ENCODE measurements at places on chromosomes 3 and 15. TPM values are rescaled to one million over a fixed set of nuclear protein-coding genes. Genes with fewer than 3 reads are reported as not detected.

DNA sequence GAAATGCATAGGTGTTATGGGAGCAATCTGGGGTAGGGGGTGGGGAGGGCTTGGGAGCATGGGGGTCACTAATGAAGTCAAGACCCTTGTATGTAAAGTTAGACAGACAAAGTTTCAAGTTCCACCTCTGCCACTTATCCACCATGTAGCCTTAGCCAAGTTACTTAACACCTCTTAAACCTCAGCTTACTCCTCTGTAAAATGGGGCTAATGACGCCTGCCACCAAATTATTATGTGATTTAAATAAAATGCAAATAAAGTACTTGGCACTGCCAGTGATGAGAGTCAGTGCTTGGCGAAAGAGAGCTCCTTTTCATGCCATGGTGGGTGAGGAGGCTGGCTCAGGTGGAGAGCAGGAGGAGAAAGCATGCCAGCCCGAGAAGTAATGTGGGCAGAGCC, 18.6 kb upstream of the TLE3 start:
- no peak for DNase-seq

DNA sequence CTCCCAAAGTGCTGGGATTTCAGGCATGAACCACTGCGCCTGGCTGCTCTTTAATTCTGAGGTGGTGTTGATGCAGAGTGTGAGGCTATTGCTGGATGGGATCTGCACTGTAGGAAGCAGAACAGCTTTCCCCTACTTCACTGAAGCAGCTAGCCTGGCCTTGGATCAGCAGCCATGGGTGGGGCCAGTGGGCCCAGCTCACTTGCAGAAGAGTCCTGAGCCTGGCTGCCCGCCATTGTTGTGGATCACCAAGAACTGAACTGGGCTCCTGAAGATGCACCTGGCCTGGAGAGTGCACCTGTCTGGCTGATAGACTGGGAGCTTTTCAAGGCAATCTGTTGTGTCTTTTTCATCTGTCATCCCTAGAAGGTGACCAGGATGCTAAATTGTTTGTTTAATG, 11.9 kb downstream of the TLNRD1 start:
- no peak for DNase-seq

DNA sequence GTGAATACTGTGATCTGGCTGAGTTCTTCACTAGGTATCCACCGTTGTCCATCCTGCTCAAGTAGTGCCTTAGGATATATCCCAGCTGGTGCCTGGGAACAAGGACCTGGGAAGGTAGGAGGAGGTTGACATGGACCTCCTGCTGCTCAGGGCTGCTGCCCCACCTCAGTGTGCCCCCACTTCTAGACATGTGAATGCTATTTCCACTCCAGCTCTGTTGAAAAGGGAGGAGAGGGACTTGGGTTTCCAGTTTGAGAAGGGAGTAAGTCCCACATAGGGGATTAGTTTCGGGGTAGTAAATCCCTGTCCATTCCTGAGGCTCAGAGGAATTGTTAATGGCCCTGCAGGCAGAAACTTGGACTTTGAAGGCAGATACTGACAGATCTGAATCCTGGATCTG, 32.9 kb upstream of the ETV5 start:
- DNase-seq = no peak

IGF2BP2 gene
- total RNA-seq = 17.9 TPM

HTR3D gene
- total RNA-seq = not detected

DCUN1D1 gene
- total RNA-seq = 31.7 TPM

DNA sequence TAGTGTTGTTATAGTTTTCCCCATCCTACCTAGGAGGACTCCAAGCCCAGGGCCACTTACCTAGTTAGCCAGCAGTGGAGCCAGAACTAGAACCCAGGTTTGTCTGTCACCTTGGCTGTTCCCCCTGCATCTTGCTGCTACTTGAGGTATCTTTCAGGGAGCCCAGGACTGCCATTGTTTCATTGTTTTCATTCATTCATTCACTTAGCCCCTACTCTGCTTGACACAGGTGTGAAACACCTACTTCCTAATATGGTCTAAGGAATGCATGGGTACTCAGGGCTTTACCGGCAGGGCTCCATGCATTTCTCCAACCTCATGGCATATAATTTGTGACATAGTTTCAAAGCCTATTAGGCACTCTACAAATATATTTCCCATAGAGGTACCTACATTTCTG, 266.6 kb upstream of the TPM1 start:
- DNase-seq = no peak

DNA sequence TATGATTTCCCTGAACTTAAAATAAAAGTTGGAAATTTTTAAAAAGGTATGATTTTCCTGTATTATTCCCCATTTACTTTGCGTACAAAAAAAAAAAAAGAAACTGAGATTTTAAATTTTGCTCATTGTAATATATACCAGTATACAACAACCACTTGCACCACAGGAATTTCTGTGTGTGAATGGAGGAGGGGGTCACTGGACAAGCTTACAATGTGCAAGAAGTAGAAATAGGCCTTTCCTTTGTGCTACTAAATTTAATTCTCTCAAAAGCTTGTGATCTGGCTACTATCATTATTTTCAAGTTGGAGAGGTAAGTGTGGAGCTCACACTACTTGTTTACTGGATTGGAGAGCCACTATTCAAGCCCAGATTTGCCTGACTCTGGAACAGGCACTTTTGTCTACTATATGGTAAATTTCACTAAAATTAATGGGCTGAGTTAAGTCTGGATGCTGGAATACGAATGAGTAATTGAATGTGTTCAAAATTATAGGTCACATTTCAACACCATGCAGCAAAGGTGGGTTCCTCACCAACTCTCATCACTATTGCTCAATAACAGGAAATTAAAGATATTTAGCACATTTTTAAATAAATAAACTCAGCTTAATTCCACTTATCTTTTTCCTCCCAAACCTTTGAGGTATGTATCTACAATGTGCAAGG, 148.0 kb upstream of the MBNL1 start:
- no peak for DNase-seq

CHRD gene
- 6.5 TPM for total RNA-seq

DNA sequence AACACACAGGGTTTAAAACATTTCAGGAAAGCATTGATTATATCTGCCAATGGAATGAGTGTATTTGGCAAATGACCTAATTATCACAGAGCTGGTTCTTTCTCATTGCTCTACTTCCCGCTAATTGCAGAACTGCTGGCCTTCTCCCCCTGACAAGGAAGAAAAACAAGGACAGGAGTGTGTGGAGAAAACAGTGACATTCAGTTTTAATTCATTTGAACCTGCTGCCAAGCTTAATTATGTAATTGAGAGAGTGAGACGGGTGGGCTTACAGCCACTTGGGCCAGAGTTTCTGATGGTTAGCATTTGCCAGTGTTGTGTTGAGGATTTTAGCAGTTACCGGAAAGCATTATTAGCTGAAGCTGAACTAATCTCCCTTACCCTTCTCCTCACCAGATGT, 301.4 kb downstream of the RBMS3 start:
- DNase-seq = no peak

GRK7 gene
- total RNA-seq = not detected

GRCh38 chr15:78061963-78062427, 15.5 kb downstream of the TBC1D2B start:
- DNase-seq = no peak

GRCh38 chr15:51108933-51109550, 14.3 kb upstream of the TNFAIP8L3 start:
- DNase-seq = no peak

GRCh38 chr3:173617490-173617889, 219.9 kb downstream of the NLGN1 start:
- peak; percentile 58 for DNase-seq

DNA sequence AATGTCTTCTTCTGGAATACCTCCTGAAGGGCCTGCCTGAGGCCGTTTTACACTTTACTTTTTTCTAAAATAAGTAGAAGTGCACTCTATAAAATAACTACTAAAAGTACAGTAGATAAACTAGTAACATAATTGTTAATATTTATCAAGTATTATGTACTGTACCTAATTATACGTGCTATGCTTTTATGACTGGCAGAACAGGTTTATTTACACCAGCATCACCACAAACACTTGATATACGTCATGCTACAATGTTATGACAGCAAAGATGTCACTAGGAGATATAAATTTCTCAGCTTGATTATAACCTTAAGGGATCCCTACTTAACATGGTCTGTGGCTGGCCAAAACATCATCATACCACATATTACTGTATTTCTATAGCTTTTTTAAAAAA, 29.4 kb downstream of the DLG1 start:
- DNase-seq = no peak

DNA sequence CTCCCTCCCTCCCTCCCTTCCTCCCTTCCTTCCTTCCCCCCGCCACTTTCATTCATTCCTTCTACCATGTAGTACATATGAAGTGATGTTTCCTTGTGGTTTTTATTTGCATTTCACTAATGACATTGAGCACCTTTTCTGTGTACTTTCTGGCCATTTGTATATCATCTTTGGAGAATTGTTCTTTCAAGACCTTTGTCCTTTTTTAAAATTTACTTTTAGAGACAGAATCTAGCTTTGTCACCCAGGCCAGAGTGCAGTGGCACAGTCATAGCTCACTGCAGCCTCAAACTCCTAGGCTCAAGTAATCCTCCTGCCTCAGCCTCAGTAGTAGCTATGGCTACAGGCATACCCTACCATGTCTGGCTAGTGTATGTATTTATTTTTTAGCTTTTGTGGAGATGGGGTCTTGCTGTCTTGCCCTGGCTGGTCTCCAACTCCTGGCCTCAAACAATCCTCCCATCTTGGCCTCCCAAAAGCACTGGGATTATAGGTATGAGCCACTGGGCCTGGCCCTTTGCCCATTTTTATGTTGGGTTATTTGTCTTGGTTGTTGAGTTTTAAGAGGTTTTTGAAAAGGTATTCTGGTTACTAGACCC, 42.0 kb upstream of the CTDSPL2 start:
- DNase-seq = no peak

DNA sequence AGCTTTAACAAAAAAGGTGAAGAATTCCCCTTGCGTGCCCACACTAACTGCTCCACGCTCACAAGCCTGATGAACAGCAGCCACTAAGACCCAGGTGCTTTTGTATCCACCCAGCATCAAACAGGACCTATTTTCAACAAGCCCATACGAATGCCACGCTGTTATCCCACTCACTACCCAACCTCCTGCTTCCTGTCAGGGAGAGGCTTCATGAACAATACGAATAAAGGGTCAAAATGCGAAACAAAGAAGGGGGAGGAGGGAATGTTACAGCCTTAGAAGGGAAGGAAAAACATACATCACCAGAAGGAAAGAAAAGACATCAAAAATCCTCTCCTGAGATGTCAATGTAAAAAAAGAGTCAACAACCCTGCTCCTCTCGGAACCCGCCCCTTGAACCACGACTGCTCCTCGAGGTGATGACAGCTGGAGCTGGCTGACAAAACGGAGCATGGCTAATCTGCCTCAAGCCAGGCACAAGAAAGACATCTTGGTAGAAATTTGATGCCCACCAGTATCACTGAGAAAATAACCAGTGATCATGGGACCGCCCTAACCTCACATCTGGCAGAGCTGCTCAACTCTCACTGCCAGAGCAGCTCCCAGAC, 9.7 kb downstream of the ERC2 start:
- no peak for DNase-seq

ITPKA gene
- 1.9 TPM for total RNA-seq

- no peak for DNase-seq
These were observed 62.6 kb downstream of the CRTC3 start for GRCh38 chr15:90592131-90592881.

- no peak for DNase-seq
These were observed 87.0 kb downstream of the CTNNB1 start for GRCh38 chr3:41286305-41286704.

DNA sequence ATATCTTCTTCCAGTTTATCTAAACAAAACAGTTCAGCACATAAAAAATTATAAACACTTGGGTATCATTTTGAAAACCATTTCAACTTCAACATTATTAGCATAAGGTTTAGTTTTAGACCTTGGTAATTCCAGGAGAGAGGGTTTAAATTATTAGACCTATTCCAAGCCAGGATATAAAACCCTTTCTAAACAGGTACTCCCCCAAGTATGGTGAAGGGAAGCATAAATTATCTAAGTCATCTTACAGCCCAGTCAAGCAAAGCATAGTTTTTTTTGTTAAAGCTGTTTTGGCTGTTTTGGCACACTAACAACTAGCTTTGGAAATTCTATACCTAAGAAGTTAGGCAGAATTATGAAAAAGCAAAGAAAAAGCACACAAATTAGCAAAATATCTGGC, 87.3 kb downstream of the FBN1 start:
- DNase-seq = no peak

- no peak for DNase-seq
These were observed 199.5 kb upstream of the LMCD1 start for GRCh38 chr3:8301977-8302735.

ZNF619 gene
- 3.6 TPM for total RNA-seq

LMLN gene
- 10.6 TPM for total RNA-seq

DNA sequence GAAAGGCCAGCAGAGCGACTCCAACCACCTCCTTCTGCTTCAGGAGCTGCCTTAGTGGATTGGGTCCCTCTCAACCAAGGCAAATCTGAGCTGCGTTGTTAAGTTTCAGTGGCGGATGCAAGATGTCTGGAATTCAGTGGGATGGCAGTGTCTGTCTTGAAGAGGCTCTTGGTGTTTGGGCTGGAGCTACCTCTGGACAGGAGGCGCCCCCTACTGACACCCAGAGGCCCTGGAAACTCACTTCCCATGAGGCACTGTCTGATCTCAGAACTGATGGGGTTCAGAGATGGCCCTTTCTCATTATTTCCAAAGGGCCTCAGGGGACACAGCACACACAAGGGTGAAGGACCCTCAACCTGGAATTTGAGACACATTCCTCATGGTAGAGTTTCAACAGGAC, 6.0 kb upstream of the SLC28A1 start:
- peak; percentile 60 for DNase-seq

All from left ventricle myocardium inferior (tissue), 1 donor.